ENCODE measurements at places on chromosomes 2 and 18.

- no peak for DNase-seq
Observed at GRCh38 chr2:210493528-210493927, 17.0 kb upstream of the LANCL1 start.

DNA sequence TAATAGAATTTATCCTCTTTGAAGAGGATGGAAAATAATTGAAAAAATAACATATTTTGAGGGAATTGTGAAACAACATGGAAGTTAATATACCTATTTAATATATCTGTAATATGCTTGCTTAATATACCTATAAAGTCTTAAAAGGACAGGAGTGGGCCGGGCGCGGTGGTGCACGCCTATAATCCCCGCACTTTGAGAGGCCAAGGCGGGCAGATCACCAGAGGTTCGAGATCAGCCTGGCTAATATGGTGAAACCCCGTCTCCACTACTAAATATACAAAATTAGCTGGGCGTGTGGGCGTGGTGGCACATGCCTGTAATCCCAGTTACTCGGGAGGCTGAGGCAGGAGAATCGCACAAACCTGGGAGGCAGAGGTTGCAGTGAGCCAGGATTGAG, 254.9 kb downstream of the TMX3 start:
- no peak for DNase-seq

DNA sequence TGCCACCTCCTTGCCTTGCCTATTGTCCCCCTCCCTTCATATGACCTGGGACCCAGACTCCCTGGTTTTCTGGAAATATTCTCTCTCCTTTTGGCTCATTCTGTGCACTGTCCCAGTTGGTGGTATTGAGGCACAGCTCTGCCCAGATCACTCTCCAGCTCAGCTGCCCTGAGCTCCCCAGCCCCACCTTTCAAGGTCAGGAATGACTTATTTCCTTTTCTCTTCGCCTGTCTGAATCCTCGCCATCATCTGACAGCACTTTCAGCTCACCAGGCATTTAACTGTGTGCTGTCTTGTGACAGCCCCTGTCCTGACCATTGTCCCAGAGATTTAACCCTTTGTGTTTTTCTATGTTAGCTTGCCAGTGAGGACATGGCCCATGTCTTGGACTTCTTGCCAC, 133.0 kb downstream of the MSH2 start:
- no peak for DNase-seq

DNA sequence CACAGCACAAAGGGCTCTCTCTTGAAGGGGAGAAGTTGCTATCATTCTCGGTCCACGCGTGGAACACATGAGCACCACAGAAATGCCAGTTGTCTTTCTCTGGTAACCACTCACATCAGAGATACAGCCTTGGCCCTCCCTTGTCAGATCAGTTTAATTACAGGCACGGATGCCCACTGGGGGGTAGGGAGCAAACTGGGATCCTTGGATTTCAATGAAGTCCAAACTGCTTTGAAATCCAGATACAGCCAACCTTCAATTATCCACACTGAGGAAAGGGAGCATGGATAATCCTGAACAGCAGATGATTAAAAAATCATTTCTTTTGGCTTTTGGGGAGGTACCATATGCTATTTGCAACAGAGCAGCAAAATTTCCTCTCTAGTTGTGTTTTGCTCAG, 63.7 kb upstream of the DAPL1 start:
- DNase-seq = no peak

- DNase-seq = no peak
Observed at GRCh38 chr2:220227266-220227920, 600.0 kb downstream of the SLC4A3 start.

Data from stimulated activated CD8-positive, alpha-beta memory T cell treated with anti-CD3 and anti-CD28 coated beads, Interleukin-2, amount 100 ng/mL, for 1 hour (primary cell).